Stimulated activated CD4-positive, alpha-beta T cell treated with anti-CD3 and anti-CD28 coated beads, TNF-alpha, amount 100 ng/mL, for 1 hour (primary cell): ENCODE measurements at places on chromosomes 6 and 20.
A peak's percentile ranks its signal among the peaks of the same experiment; 100 is the strongest.

DNA sequence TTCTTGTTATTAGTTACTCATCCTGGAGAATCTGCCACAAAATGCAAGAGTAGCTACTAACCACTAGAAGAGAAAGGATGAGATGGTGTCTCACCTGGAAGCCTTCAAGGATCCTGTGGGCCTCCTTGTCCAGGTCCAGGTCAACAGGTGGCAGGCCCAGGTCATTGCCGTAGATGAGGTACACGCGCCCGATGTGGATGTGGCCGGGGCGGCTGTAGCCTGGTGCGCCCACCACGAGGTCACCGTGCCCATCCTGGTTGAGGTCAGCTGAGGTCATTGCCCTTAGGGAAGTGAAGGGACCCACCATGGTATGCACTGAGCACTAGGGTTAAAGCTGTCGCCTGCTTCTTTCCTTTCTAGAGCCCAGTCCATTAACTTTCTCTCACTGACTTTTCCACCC is 35.5 kb downstream of the GPLD1 start:
- DNase-seq = no peak

DNA sequence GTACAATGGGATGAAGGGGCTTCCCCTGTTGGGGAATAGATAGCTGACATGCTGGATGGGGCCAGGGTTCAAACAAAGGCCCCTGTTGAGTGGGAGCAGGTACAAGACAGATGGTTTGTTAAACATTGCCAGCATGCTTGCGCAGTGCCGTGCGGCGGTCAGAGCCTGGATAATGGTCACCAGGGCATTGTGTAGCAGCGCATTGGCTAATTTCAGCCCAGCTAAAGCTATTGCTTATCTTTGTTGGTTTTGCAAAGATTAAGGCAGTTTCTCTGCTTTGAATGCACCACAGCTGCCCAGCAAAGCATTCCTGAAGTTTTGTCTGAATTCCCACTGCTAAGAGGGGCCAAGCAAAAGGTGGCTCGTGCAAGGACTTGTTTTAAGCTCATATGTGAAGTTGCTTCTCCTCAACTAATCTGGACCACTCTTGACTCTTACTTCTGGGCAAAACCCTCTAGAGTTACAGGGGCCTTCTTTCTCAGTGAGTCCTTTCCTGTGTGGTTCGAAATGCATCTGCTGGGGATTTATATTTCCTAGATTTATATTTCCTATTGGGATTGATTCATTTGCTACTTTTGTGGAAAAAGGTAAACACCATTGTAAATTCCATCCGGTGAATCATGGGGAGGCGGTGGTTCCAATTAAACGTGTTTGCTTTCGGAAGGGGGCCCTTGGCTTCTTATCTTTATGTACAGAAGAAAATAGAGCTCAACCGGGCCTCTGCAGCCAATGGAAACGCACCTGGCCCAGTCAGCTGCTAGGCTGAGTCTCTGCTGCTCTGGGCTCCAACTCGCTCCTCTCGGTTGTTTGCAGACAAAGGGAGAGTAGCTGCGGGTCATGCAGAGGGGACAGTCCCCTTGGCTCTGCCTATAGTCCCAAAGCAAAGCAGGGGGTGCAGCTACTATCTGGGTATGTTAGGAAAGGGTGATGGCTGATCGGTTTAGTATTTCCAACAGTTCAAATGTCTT is 72.1 kb downstream of the FOXA2 start:
- DNase-seq = no peak

- DNase-seq = no peak
Measured at GRCh38 chr6:152748843-152749242, 1.8 kb upstream of the VIP start.

DNA sequence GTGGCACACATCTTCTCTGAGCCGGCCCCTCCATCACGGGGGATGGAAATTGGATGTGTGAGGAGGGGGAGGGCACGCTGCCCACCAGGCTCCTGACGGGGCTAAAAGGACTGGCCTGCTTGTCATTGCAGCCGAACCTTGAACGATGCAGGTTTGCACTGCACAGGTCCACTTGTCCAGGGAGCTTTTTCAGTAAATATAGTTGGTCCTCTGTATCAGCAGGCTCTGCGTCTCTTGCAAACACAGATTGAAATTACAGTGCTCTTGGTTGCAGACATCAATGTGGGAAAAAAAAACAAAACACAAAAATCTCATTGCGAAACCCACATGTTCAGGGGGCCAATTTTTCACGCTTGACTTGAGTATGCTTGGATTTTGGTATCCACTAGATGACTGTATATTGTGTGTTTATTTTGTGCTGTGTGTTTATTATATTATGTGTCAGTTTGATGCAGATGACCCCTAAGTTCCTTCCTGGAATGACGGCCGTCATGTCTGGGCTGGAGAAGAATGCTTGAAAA is 29.2 kb downstream of the ERMARD start:
- no peak for DNase-seq

DNA sequence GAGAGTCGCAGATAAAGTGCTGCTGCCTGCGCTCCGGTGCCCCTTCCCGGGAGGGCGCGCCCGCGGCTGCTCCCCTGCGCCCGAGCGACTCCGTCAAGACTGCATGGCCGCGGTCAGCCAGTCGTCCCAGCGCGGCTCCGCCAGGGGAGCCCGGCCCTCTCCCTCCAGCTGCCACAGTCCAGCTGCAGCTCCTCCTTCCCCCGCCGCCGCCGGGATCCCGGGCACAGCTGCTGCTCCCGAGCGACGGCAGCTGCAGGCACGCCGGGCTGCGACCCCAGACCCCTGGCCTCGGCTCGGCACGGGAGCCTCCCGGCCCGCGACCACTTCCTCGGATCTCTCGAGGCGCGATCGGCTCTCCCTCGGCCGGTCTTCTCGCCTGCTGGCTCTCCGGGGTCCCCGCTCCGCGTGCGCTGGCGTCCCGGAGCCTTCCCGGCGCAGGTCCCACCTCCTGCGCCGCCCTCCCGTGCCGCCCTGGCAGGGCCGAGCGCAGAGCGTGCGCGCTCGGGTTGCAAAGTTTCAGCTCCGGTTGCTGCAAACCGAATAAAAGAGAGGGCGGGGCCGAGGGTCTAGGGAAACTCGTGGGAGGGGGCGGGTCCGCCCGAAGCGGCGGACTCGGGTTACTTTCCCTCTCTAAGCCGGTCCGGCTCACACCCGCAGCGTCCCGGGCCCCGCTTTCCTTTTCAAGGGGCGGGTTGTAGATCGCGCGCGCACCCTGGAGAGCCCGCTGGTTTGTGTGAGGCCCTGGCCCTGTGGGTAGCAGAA is at the start of gene CNKSR3:
Gene CNKSR3, minus strand, starts transcription at position 542 of the 762 bp plus-strand sequence. CDS start 571 bp downstream, outside the sequence.
- DNase-seq = no peak

GRCh38 chr6:132693478-132693877 is 20.4 kb downstream of the VNN1 start:
- no peak for DNase-seq

DNA sequence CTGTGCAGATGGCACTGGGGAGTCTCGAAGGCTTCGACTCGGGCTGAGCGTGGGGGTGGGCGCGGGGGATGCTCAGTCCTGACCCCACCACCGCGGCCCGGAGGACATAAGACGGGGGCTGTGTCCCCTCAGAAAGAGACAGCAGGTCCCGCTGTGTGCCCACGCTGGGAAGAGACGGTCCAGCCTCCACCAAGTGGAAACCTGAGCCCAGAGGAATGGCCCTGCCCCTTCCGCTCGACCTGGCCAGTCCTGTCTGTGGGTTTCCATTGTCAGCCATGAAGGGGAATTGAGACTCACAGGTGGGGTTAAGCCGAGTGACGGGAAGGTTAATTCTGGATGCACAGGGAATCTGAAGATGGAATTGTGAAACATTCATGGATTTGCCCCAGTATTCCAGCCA is 442.7 kb downstream of the PREX1 start:
- no peak for DNase-seq

- DNase-seq = no peak
Measured at GRCh38 chr6:128172752-128173682, 272.2 kb upstream of the THEMIS start.

DNA sequence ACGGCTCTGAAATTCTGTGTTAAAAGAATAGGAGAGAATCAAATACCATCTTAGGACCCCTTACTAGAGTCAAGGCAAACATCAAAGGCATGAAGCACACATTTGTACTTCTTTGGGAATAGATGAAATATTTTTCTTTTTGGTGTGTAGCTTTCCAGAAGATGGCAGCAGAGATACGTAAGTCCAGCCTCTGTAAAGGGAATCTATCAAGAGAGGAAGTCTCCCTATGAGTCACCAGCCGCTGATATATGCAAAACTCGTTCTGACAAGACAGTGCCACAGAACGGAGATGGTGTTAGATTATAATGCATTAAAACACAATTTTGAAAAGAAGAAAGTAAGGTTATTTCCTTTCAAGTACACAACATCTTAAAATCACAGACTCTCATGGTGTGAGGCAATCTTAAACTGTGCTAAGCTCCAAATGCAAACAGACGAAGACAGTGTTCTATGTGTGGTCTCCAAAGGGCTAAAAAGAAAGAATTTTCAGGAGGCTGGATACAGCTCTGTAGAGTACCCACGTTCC is 120.0 kb upstream of the AGPAT4 start:
- peak; percentile 19 for DNase-seq

GRCh38 chr6:169986848-169987498 is 235.6 kb downstream of the ERMARD start:
- DNase-seq = no peak

DNA sequence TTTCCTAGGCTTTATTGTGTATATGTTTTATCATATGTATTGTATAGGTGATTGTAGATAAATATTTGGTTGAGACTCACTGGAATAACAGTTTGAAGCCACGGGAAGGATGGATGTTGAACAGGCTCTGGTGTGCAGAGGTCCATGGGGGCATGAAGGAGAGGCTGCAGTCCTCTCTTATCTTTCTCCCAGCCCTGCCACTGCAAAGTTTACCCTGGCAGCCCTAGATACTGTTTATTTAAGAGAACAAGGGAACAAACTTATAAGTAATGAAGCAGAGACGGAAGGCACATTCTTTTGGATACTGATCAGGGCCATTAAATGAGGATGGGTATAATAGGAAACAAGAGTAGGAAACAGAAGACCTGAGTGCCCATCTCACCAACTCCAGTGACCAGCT is 103.6 kb upstream of the SCGN start:
- no peak for DNase-seq

DNA sequence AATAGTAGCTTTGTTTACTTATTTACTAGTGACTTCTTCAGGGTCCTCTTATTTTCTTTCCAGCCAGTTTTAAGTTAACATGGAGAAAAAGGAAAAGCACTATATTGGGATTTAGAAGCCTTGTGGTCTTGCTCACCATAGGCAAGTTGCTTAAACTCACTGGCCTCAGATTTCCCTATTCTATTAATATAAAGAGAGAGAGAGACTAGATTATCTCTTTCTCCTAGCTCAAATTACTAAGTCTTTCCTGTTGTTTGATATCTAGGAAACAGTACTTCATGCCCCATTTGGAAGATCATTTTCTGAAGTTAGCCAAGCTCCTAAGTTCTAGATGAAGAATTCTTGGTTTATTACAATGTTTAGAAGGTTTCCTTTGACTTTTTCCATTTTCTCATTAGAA is 32.5 kb downstream of the CTNNBL1 start:
- no peak for DNase-seq

GRCh38 chr6:52045033-52045432 is 42.4 kb downstream of the PKHD1 start:
- no peak for DNase-seq

- DNase-seq = no peak
Measured at GRCh38 chr6:168252267-168252666, 67.3 kb downstream of the DACT2 start.

- no peak for DNase-seq
Measured at GRCh38 chr6:159981403-159982245, 12.7 kb downstream of the IGF2R start.

DNA sequence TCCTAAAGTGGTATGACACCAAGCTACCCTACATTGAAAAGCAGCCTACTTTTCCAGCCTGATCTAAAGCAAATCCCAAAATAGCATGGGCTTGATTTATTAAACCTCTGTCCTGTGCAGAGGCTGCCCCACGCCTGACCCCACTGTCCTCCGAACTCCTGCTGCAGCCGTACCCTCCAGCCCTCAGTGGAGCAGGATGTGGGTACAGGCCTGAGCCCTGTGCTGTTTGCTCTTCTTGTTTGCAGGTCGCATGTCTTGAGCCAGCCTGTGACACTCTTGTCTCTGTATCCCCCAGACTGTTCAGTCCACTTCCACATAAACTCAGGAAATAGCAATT is 61.2 kb downstream of the RPP40 start:
- no peak for DNase-seq

DNA sequence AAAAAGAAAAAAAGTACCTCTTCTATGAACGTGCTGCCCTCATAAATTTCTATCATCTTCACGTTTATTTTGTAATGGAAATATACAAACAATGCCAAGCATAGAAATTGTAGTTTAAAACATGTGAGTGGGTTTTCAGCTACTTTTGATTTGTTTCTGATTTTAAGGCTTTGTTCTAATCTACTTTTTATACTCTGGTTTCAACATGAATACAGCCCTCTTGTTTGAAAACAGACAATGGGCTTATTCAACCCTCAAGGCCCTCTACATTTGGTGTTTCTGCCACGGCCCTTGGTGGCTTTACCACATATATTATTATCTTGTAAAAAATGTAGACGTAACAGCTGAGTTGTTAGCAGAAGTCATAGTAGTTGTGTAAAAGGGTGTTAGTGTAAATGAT is 153.9 kb downstream of the SOX4 start:
- no peak for DNase-seq

DNA sequence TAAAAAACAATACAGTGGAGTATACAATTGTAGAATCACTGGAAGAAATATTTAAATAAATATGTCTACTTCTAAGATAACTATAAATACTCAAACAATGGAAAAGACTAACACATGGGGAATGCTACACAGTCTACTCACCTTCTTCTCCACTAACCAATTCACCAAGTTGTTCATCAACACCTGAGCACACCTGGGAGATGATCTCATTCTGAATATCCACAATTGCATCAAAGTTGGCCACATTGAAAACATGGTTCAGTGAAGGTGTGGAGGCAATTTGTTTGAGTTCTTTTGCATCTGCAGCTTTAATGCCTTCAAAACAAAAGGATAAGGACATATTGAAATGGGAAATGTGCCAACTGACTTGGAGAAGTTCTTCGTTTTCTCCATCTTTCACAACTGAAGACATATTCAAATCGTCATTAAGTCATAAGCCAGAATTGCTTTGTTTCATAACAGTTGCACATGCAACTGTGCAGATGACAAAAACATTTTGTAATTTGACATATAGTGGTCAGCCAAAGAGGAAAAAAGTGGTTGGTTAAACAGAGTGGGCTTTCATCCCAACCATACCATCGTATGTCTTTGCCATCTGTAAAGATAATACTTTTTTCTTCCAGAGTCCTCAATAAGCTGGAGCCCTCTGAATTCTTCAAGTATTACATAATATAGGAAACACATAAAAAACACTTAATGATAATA is 17.5 kb downstream of the COL12A1 start:
- no peak for DNase-seq

DNA sequence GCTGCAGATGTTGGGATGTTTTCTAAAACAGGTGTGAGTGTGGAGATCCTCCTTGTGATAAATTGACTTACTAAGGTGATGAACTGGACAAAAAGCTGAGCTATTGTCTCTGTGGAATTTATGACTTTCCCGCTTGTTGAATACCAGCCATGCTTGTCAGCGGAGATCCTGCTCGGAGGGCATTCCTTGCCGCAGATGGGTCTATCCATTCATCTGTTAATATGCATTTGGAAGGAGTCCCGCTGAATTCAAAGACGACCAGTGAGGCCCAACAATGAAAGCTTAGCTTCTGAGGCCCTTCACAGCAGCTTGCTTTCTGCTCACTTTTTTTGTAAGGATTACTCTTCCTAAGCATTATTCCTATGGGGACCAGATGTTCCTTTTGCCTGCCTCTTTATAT is 124.9 kb downstream of the TIAM2 start:
- no peak for DNase-seq

GRCh38 chr6:87772597-87773530 is 70.8 kb upstream of the AKIRIN2 start:
- no peak for DNase-seq
